Sigmoid colon (tissue), 7 donors: ENCODE measurements at places on chromosomes 5 and 9. TPM values are rescaled to one million over a fixed set of nuclear protein-coding genes. Genes with fewer than 3 reads are reported as not detected.

PRLR gene
- 0.82 TPM for total RNA-seq

DNA sequence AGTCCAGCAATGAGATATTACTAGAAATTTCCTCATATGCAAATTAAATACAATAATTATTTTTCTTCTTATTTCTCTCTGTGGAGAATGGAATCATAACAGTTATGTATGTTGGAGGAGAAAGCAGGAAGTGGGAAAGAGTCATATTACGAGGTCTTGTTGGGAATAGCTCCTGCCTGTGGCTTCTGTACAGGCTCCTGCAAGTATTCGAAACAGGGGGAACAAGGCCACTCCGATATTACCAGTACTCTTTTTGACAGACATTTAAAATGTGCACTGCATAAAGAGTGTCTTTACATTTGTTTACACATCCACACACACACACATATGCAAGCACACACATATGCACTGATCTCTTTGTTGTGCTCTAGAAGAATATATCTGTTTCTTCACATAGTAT is 812.0 kb upstream of the ZNF608 start:
- no peak for DNase-seq

GRCh38 chr9:88533951-88534455 is 975 bp upstream of the NXNL2 start:
- DNase-seq, result peak; percentile 72

DNA sequence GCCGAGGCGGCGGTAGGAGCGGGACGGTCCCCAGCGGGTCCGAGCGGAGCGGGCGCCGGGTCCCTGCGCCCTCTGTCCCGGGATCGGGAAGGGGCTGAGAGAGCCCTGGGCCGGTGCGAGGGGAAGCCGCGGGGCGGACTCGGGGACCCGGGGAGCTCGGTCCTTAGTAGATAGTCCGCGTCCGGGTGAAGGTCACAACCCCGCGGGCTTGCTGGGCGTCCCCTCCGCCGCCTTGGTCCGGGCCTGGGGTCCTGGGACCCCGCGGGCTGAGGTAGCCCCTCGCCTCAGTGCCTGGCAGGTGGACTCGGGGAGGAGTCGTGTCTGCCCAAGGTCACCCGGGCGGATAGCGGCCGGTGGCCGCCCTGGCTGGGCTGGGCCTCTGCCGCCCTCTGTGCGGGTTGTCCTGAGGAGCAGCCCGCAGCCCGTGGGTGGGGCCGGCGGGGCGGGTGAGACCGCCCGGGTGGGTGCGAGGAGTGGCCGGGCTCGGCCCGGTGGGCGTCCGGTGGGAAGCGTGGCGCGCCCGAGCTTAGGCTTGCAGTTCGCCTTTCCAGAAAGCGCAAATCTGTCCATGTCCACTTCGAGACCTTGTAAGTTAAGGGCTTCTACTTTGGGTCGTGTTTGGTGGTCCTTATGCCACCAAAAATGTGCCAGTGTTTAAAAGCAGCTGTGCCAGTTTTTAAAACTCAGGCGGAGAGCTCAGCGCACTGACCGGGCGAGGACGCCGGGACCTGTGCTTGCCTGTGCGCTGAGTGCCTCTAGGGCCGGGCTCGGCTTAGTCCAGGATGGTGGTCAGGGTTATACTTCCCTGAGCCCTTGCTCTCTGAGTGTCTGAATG is 554 bp downstream of the SDHA start:
- DNase-seq, result no peak

LEAP2 gene
- 0.54 TPM for total RNA-seq

- no peak for DNase-seq
These were observed 593.8 kb downstream of the ISL1 start for GRCh38 chr5:51977014-51977413.

DNA sequence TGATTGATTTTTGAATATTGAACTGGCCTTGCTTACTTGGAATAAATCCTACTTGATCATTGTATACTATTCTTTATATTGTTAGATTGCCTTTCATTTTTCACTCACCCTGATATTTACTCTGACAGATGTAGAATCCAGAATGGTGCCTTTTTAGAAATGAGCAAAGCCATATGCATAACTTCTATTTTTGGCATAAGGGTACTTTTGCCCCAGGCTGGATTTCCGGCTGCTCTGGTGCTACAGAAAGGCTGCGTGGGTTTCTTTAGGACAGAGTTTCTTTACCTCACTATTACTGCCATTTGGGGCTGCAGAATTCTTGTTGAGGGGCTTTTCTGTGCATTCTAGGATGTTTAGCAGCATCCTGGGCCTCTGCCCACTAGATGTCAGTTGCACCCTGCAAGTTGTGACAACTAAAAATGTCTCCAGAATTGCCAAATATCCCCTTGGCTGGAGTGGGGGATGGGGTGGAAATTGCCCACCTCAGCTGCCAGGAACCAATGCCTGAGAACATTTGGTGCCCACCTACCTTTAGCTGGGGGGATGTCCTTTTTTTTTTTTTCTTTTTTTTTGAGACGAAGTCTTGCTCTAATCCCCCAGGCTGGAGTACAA is 50.1 kb downstream of the SLC36A1 start:
- DNase-seq, result no peak

DNA sequence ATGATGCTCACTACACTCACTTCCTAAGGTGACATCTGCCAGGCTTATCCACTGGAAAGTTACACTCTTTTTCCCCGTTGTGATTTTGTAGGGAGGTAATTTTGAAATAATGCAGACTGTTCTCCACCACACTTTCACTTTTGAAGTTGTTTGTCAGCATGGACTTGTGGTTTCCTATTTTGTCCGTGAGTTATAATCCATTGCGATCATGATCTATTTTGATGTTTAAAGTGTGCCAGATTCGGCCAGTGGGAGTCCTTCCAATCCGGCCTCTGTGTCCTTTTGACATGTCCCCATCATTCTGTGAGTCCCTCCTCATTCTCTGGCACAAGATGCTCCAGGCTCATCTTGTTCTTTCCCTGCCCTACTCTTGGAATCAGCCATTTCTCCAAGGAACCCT is 211.3 kb upstream of the KLF4 start:
- no peak for DNase-seq

NOTCH1 gene
- 36.0 TPM for total RNA-seq

DNA sequence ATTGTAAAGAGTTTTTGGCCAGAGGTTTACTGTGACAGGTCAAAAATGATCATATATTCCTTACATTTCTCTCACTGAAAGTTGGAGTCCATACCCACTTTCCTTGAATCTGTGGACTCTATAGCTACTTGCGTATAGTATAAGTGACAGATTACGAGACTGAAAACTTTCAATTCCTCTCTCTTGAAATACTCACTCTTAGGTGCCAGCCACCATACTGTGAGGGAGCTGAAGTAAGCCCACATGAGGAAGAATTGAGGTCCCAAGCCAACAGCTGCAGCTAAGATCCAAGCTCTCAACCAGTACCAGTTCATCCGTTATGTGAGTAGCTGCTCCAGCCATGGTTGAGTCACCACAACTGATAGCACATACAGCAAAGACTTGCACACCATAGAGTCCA is 128.1 kb upstream of the FAM174A start:
- DNase-seq, result no peak

ANKRD34B gene
- not detected for total RNA-seq

PCDHA4 gene
- total RNA-seq, result 1.1 TPM
